ENCODE measurements at places on chromosomes 5 and 9.

- no peak for DNase-seq
Observed at GRCh38 chr9:134774410-134774809, 106.2 kb upstream of the FCN2 start.

- DNase-seq, result no peak
Observed at GRCh38 chr5:10735569-10736276, 25.3 kb downstream of the DAP start.

DNA sequence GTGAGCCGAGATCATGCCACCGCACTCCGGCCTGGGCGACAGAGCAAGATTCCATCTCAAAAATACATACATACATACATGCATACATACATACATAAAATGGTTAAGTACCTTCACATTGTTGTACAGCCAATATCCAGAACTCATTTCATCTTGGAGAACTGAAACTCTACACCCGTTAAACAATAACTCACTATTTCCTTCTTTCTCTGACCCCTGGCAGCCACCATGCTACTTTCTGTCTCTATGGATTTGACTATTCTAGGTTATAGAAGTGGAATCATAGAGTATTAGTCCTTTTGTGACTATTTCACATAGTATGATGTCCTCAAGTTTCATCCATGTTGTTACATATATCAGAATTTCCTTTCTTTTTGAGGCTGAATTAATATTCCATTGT lies 9.6 kb upstream of the KIF27 start:
- DNase-seq, result no peak

DNA sequence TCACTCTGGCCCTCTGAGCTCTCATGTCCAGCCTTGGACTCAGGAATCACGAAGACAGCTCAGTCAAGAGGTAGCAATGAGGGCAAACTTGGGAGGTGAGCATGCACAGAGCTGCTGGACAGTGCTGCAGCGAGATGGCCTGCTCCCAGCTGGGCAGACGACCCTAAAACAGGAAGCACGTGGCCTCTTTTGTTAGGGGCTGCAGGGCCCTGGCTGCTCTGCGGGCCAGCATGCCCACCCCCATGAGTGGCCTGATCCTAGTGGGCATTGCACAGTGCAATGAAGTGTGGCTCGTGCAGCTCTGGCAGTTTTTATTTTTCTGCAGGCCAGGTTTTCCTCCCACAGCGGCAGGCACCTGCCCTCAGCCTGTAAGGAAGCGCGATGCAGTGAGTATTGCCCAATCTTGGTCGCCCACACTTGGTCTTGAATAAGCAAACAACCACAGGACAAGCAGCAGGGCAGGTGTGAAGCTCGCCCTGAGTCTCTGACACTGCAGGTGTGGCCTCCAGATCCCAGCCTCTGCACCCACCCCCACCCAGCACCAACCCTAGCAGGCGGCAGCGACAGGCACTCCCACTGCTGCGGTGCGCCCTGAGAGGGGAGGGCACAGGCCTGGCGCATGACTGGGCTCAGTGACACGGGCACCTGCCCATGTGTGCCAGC lies 60.8 kb downstream of the SEMA4D start:
- DNase-seq, result no peak

GRCh38 chr5:160547061-160547460 lies 125.4 kb downstream of the PTTG1 start:
- DNase-seq, result no peak

GRCh38 chr9:30746589-30746988 lies 1637.9 kb upstream of the ACO1 start:
- DNase-seq, result no peak

DNA sequence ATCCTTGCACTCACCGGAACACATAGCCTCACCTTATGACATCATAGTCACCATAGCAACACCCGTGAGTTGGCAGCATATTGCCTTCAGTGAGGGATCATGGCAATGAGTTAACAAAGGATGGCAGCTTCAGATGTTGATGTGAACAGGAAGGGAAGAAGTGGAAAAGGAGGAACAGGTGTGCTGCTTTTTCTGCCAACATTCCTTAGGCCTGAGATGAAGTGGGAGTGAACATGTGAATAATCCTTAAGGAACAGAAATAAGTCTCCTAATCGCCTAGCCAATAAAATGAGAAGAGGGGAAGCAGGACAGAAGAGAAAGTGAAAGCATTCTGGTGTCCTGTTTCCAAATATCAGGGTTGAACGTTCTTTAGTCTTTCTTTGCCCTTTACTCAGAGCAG lies 360.0 kb downstream of the BRINP1 start:
- no peak for DNase-seq

DNA sequence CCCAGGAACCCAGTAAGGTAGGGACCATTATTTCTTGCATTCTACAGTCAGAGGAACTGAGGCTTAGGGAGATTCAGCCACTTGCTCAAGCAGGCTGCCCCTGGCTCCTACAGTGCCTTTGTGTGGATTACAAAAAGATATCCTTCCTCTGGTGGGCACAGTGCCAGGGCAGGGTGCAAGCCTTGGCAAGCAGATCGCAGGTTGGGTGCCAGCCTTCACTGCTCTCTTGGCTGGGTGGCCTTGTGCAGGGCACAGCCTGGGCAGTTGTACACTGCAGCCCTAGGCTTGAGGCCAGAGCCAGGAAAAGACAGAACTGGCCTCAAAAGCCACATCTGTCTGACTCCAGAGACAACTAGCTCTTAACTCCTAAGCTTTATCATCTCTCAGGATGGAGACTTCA lies 15.0 kb downstream of the DOCK2 start:
- DNase-seq, result no peak

GRCh38 chr9:9792144-9792857 lies 820.5 kb downstream of the PTPRD start:
- DNase-seq, result no peak

DNA sequence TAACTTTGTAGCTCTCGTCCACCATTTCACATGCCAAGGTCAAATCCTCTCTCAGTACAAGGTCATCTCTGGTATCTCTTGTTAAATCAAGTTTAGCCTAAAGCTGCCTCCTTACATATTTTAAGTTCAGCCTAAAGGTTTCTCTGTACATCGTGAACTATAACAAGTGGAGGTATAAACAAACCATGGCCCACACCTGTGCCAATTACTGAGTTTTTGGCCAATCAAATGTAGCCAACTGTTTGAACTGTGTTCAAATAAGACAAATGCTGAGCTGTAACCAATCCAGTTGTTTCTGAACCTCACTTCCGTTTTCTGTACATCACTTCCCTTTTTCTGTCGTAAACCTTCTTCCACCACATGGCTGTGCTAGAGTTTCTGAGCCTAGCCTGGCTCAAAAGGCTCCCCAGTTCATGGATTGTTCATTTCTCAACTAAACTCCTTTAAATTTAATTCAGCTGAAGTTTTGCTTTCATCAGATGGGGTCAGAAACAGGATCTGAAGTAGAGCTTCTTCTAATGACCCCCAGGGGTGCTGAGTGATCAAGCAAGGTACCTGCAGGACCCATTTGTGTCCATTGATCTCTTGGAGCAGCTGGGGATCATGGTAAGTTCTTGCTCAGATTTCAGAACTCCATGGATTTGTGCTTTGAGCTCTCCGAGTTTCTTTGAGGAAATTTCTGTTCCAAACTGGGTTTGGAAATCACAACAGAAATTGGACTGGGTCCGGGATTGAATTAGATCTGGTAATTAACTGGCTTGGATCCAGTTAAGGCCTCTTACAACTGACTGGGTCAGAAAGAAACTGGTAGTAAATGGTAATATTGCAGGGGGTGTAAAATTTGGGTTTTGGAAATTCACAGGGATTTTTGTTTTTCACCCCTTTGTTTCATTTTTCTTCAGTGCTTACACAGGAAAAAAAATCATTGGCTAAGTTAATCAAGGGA lies 11.0 kb upstream of the NANS start:
- no peak for DNase-seq

DNA sequence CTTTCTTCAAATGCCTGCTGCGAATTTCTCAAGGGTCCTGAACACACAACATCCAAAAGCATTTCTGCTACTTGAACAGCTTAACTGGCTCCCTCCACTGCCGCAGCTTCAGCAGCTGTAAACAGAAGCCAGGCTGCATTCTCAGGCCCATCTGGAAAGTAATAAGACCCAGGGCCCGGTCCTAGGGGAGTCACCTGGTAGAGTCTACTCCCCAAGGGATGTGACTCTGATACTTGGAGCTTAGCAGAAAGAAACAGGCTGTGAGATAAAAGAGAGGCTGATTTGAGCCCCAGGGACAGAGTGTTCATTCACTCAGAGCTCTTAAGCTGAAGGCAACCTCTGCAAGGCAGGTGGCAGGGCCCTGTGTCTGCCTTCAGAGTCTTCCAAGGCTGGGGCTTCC lies 356.8 kb downstream of the SPOCK1 start:
- DNase-seq, result no peak

GRCh38 chr5:55865831-55866230 lies 14.7 kb downstream of the IL31RA start:
- DNase-seq, result no peak

DNA sequence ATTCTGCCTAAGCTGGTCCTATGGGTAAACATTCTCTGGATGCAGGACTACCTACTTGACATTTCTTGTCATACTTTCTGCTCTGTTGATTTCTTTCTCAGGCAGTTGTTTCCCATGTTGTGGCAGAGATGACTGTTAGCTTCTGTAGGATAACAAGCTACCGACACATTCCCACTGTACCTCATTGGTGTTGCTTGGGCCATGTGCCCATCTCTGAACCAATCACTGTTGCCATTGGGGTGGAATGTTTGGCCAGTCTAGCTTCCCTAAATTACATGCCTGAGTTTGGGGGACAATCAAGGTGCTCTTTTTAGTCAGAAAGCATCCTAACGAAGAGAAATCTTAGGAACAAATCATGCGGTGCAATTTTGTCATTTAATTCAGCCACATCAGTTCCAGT lies 212.0 kb downstream of the KDM4C start:
- no peak for DNase-seq

DNA sequence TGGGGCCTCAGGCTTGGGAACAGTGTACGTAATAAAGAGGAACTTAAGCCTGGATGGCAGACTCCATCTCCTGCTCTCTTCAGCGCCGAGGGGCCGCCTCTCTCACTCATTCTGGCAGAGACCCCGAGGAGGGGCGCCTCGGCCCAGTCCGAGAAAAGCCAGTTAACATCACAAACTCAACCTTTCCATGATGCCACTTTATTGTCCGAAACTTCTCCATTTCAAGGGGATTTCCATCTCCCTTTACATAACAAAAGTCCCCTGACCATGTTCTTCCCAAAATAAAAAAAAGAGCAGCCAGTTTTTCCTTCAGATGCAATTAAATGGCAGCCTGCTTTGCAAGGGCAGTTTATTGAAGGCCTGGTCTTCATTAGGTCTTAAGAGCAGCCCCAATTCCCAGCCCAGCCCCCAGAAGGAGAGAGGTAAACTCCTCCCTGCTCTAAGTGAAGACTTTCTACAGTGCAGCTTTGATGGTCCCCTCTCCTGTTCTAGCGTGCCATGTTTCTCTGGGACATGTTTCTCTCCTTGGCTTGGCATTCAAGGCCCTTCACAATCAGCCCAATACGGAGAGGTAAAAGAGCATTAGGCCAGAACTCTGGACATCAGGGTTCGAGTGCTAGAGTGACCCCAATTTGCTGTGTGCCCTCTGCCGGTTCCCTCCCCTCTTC lies 19.5 kb upstream of the RAB14 start:
- DNase-seq, result no peak

- no peak for DNase-seq
Observed at GRCh38 chr9:105993921-105994715, 299.8 kb downstream of the TMEM38B start.

- DNase-seq, result no peak
Observed at GRCh38 chr9:121242219-121242958, 25.6 kb upstream of the GSN start.

GRCh38 chr5:36305571-36306326 lies 4.0 kb upstream of the RANBP3L start:
- no peak for DNase-seq

DNA sequence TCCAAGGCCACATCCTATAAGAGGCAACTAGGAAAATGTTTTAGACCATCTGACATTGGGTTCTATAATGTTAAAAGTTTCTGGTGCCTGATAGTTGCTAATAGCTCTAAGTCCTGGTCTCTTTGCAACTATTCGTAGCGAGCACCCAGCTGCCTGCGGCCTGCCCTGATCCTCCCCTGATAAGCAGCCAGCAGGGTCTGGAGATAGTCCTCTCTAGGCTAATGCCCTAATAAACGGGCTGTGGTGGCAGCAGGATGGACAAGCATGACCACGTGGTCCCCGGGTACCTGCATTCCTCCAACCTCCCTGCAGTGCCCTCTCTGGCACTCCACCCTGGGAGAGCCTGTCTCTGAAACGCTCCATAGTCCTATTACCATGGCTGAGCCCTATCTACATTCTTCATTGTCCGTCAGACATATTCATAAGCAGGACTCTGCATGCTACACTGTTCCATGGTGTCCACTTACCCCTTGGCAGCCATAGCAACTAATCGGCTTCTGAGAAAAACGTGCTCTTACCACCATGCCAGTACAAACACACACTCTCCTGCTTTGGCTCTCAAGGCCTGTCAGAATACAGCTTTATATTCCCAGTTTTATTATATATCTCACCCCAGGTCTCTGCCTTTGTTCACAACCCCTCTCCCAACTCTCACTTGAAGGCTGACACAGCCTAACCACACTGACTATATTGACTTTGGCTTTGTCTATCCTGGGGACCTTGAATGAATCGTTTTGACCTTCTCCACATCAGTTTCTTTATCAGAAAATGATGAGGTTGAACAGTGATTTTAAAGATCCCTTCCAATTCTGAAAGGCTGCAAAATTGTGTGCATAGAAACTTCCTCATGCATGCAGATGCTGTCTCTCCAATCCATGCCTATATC lies 49.9 kb upstream of the DAPK1 start:
- DNase-seq, result no peak

GRCh38 chr9:23120630-23121029 lies 674.0 kb downstream of the DMRTA1 start:
- DNase-seq, result no peak

GRCh38 chr9:117671468-117671867 lies 32.7 kb upstream of the TLR4 start:
- DNase-seq, result no peak

- no peak for DNase-seq
Observed at GRCh38 chr9:118281772-118282171, 577.6 kb downstream of the TLR4 start.

- no peak for DNase-seq
Observed at GRCh38 chr9:134059188-134059641, 8.6 kb downstream of the BRD3 start.

- DNase-seq, result no peak
Observed at GRCh38 chr5:57768745-57769144, 286.1 kb upstream of the ACTBL2 start.

- DNase-seq, result no peak
Observed at GRCh38 chr5:141672841-141673813, 8.9 kb downstream of the ARAP3 start.

GRCh38 chr9:130927995-130928900 lies 10.8 kb downstream of the FIBCD1 start:
- DNase-seq, result no peak

Measured in cortex of kidney (tissue), 1 donor.